Aorta (tissue), 5 donors: ENCODE measurements at places on chromosomes 3 and 15. TPM values are rescaled to one million over a fixed set of nuclear protein-coding genes. Genes with fewer than 3 reads are reported as not detected.
A peak's percentile ranks its signal among the peaks of the same experiment; 100 is the strongest.

GRCh38 chr3:194005930-194006501, 129.9 kb upstream of the HES1 start:
- H3K4me3 ChIP-seq = no peak overlapping the region
- H3K36me3 ChIP-seq = no peaks in the 10 kb centered on the region
- no peak overlapping the region for H3K27ac ChIP-seq
- no peak for DNase-seq
- H3K4me1 ChIP-seq = no peaks in the 10 kb centered on the region
- no peaks in the 10 kb centered on the region for H3K27me3 ChIP-seq

DNA sequence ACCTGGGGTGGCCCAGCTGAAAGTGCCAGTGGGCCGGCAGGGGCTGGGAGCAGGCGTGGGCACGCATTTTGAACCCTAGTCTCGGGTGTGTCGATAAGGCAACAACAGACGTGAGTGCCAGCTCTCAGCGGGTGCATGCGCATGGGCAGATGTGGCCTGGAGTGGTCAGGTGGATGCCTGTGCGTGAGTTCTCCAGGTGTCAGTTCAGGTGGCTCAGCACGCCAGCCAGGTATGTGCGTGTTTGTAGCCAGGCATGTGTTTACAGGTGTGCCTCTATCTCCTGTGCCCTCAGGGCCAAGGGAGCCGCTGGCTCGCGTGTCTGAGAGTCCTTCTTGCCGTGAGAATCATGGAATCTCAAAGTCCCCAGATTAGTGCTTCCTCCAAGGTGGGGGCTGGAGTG, 14.8 kb downstream of the CYP1A2 start:
- no peaks in the 10 kb centered on the region for H3K27me3 ChIP-seq
- no peak overlapping the region for H3K27ac ChIP-seq
- no peak overlapping the region for H3K4me3 ChIP-seq
- H3K4me1 ChIP-seq = no peaks in the 10 kb centered on the region
- DNase-seq = no peak
- no peaks in the 10 kb centered on the region for H3K36me3 ChIP-seq

DNA sequence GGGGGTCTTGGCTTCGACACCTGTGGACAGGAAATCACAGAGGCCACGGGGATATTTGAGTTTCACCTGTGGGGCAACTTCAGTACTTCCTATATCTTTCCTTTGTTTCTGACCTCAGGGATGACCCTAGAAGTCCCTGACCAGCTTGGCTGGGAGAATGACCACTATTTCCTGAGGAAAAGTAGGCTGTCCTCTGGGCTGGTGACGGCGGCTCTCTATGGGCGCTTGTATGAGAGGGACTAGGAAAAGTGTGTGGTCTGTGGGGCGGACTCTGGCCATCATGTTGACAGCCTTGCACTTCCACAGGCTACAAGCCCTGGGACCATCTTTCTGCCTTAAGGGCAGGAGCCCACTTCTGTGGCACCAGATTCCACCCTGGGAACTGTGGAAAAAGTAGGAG, 43.7 kb downstream of the BTD start:
- no peak for DNase-seq
- H3K4me3 ChIP-seq = no peak overlapping the region
- no peaks in the 10 kb centered on the region for H3K27me3 ChIP-seq
- no peaks in the 10 kb centered on the region for H3K4me1 ChIP-seq

DNA sequence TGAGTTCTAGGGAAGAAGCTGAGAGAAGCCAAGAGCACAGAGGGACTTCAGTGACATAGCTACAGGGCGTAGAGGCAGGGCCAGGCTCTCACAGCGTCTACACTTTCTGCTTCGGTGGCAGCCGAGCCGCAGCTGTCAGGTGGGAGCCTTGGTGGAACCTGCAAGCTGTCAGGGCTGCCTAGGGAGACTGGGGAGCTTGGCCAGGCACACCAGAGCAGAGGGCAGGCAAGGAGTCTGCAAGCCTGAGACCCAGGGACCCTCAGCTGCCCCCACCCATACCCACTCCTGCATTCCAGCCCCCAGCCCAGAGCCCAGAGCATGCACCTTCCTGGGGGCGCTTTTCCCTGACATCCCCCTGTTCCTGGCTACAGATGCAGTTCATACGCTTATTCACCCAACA, 13.4 kb upstream of the KLF15 start:
- no peak overlapping the region for H3K4me3 ChIP-seq
- H3K27ac ChIP-seq = no peak overlapping the region
- H3K36me3 ChIP-seq = no peaks in the 10 kb centered on the region
- peak; percentile 47 for DNase-seq

GRCh38 chr15:88484682-88485331, 17.3 kb downstream of the MRPS11 start:
- H3K27ac ChIP-seq = no peak overlapping the region
- no peak overlapping the region for H3K4me3 ChIP-seq
- H3K36me3 ChIP-seq = peaks cover 3% of the 10 kb centered on the region
- H3K27me3 ChIP-seq = no peaks in the 10 kb centered on the region

DNA sequence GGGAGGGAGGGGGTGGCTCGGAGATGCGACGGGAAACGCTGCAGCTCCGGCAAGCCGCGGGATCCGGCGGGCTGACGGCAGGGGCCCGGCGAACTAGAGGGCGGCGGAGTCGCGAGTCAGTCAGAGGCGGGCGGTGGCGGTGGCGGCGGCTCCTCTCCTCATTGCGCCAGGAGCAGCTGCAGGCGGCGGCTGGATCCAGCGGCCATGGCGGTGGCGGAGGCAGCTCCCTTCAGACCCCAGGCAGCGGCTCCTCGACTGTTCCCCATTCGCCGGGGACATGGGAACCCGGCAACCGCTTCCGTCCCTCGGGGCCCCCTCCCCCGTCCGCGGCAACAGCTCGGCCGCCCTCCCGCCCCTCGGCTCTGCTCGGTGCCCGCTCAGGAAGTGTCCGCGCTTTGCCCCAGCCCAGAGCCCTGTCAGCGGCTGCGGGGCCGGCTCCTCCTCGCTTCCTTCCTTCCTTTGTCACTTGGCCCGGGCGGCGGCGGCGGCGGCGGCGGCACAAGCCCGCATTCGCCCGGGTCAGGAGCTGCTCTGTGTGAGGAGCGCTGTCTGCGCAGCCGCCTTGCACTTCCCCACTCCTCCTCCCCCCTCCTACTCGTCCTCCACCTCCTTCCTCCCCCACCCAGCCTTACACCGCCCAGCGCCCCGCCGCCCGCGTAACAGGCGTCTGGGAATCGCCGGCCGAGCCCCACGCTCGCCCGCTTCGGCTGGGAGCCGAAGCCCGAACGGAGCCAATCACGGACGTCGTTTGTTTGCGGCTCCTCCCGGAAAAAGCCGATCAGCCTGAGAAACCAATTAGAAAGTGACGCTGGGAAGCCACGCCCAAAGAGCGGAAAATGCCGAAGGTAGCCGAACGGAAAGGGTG, at the start of gene GSK3B:
Gene GSK3B, minus strand, starts transcription at position 537 of the 865 bp plus-strand sequence. CDS start 1,013 bp downstream, outside the sequence.
- peak; percentile 99 for DNase-seq
- H3K27me3 ChIP-seq = no peaks in the 10 kb centered on the region
- peak within 1 kb of the TSS; percentile 91 for H3K4me3 ChIP-seq
- H3K36me3 ChIP-seq = no peaks in the 10 kb centered on the region
- H3K27ac ChIP-seq = peak within 1 kb of the TSS; percentile 98

DNA sequence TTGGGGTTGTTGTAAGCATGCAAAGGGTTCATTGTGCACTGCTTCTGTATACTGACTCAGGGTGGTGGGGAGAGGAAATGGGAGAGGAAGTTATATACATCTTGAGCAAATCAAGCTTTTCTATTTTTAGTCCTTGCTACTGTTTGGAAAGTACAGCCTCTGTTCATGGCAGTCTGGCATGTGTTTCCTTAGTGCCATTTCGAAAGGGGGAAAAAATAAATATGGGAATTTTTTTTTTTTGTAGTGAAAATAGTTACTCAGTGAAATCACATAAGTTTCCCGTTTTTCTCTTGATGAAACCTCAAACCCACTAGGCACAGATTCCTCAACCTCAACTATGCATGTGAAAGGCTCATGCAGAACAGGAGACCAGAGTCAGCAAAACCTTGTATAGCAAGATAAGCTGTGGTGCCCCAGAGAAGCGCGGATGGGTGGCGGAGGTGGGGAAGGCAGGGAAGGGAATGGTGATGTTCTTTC, 353.3 kb downstream of the LPP start:
- no peaks in the 10 kb centered on the region for H3K27me3 ChIP-seq
- DNase-seq = no peak
- H3K27ac ChIP-seq = peak overlapping the region; percentile 45
- no peaks in the 10 kb centered on the region for H3K36me3 ChIP-seq
- H3K4me1 ChIP-seq = peaks cover 2% of the 10 kb centered on the region

DNA sequence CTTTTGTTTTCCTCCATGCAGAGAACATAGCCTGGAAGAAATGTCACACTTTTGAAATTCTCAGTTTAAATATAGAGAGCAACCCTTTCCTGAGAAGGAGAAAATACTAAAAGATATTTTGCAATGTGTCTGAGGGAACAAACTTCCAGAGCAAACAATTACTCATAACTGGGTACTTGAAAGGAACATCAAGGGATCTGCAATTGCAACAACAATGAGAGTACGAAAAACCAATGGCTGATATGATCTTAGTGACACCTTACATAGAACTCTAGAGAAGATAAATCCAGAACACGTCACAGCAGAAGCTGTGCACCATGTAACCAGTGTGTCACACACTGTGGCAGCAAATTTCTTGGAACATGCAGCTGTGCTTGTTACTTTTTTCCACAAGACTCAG, 14.6 kb upstream of the ARPP21 start:
- no peaks in the 10 kb centered on the region for H3K27me3 ChIP-seq
- H3K4me3 ChIP-seq = no peak overlapping the region
- H3K36me3 ChIP-seq = no peaks in the 10 kb centered on the region
- H3K27ac ChIP-seq = no peak overlapping the region
- no peak for DNase-seq

GRCh38 chr15:68326711-68327354, 49.3 kb downstream of the FEM1B start:
- H3K27me3 ChIP-seq = no peaks in the 10 kb centered on the region
- H3K4me3 ChIP-seq = no peak overlapping the region
- peaks cover 9% of the 10 kb centered on the region for H3K36me3 ChIP-seq
- no peak for DNase-seq
- peaks cover 3% of the 10 kb centered on the region for H3K4me1 ChIP-seq

DNA sequence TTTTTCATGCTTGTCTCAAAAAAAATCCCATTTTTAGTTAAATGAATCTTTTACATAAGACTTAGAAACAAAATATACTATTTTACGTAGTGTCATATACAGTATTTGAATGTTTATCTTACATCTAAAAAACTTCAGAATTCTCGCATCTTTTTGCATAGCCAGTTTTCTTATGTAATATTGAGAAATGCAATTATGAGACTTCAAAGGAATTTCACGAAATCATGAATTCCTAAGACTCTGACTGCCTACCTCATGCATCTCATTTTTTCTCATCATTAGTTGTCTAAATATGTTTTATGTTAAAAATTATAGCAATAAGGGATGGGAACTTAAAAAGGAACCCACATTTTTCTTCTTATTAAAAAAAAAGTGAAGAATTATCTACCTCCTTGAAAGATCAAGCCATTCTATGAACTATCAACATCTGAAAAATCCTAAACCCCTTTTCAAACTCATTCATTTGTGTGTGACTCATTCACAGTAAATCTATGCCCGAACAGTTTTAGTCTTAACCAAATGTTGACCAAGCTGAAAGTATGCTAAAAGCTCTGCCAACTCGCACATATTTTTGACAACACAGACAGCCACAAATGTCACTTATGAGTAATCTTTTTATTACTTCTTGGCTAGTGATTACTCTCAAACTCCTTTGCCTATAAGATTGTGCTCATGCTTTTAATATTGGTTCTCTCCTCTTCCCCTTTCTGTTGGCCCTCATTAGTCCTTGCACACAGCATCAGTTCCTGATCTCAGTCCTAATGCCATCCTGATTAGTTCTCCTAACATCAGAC, 115.9 kb downstream of the DCLK3 start:
- H3K4me1 ChIP-seq = peaks cover 6% of the 10 kb centered on the region
- H3K36me3 ChIP-seq = no peaks in the 10 kb centered on the region
- DNase-seq = no peak
- H3K4me3 ChIP-seq = no peak overlapping the region

GRCh38 chr15:100661156-100661555, 58.8 kb downstream of the ASB7 start:
- H3K36me3 ChIP-seq = no peaks in the 10 kb centered on the region
- no peaks in the 10 kb centered on the region for H3K4me1 ChIP-seq
- no peak overlapping the region for H3K4me3 ChIP-seq
- no peak for DNase-seq
- no peak overlapping the region for H3K27ac ChIP-seq

DNA sequence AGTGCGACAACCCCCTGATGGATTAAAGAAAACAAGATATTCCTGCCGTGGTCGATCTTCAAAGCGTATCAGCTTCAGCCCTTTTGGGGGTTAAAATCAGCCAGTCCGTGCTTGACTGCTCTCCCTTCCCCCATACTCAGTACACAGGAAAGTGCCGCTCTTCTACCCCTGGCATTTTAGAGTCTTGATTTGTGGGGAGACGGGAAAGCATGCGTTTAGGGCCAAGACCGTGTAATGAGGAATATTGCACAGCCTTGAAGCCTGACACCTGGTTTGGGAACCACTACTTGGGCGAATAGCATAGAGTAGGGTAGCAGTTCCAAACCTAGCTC, 540 bp upstream of the EDC3 start:
- no peak overlapping the region for H3K27ac ChIP-seq
- peak overlapping the region; percentile 56 for H3K4me3 ChIP-seq
- no peaks in the 10 kb centered on the region for H3K27me3 ChIP-seq
- DNase-seq = no peak

GRCh38 chr15:59298225-59298853, 74.3 kb downstream of the MYO1E start:
- peaks cover 4% of the 10 kb centered on the region for H3K4me1 ChIP-seq
- no peak overlapping the region for H3K4me3 ChIP-seq
- no peaks in the 10 kb centered on the region for H3K36me3 ChIP-seq
- H3K27ac ChIP-seq = no peak overlapping the region

GRCh38 chr3:134852132-134852531, 57.1 kb downstream of the EPHB1 start:
- no peak for DNase-seq
- no peaks in the 10 kb centered on the region for H3K27me3 ChIP-seq
- H3K4me1 ChIP-seq = no peaks in the 10 kb centered on the region
- no peak overlapping the region for H3K27ac ChIP-seq

DNA sequence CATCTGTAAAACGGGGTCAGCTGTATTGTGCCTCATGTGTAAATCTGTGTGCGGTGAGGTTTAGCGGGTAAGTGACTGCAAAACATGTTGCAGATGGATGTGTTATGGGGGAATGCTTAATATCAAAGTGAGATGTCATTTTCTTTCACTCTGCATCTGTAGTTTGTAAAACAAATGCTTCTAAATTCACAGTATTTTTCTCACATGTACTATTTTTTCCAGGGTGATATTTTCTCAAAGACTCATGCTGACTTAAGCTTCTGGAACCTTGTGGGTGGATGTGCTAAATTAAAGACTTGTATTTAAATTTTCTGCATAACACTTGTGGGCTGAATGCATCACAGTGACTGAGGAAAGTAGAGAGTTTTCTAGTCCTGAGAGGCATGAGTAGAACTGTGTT, 115.2 kb upstream of the TP63 start:
- H3K4me1 ChIP-seq = no peaks in the 10 kb centered on the region
- DNase-seq = no peak
- H3K27me3 ChIP-seq = no peaks in the 10 kb centered on the region
- no peaks in the 10 kb centered on the region for H3K36me3 ChIP-seq
- no peak overlapping the region for H3K27ac ChIP-seq

The NME9 gene
- not detected for total RNA-seq

The ABTB1 gene
- 49.8 TPM for total RNA-seq

The CMTM7 gene
- total RNA-seq = 11.8 TPM

The STRC gene
- total RNA-seq = 0.90 TPM

The HACD2 gene
- total RNA-seq = 16.0 TPM
